ENCODE measurements at places on chromosomes 16 and 17.

DNA sequence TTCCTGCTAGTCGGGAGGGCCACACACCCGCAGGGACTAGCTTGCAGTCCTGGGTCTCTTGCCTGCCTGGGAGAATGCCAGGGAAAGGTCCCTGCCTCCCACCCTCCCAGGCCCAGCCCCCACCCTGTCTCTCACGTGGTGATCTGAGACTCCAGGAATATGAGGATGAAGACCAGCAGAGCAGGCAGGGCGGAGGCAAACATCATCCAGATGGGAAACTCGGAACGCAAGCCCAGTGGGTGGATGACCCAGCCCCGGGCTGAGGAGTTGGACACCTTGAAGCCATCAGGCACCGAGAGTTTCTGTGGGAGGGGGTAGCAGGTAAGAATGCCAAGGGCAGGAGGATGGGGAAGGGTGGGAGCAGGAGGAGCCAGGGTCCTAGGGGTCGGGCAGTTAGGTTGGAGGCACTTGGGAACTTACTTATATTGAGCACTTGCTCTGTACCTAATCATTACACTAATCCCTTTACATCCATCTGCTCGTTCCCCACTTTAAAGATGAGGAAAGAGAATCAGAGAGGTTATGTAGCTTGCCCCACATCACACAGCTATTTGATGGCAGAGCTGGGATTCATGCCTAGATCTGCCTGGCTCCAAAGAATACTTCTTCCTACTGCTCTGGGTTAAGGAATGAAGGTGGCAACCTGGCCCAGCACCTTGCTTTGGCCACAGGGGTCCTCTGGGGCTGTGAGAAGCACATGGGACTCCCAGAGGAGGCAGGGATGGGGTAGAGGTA, 13.4 kb downstream of the SLC4A1 start:
- DNase-seq = no peak

DNA sequence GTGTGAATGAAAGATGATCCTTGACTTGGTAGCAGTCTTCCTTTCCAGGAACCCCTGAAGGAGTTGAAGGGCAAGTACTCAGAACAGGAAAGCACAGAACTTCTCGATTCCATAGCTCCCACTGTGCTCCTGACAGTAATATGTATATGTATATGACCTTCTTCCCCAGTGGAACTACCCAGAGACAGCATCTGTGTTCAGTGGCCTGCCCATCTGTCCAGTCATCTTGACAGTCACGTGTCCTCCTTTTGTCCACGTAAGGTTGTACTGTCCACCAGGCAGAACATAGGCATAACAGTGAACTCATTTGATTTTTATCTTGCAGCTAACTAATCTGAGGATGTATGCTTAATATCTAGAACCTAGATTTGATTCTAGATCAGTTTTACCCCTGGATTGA, 37.8 kb upstream of the RASL10B start:
- no peak for DNase-seq

GRCh38 chr16:88202207-88202745, 180.5 kb upstream of the ZNF469 start:
- no peak for DNase-seq

- DNase-seq = no peak
Measured at GRCh38 chr16:83925095-83925905, 26.4 kb downstream of the MLYCD start.

DNA sequence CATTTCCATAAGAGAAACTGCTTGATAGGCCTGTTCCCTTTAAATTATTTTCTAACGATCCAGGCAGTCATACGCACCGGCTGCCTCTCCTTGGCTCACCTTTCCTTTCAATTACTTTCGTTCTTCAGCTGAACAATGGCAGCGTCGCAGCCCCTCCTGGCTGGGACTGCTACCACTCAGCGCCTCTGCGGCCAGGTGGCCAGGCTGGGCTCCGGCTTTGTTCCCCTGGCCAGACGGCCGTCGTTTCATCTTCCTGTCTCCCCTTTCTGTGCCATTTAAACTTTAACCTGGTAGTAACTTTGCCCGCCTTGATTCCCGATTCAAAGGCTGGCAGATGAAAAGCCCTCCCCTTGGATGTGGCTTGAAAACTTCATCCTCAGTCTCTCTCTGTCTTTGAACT, 79.0 kb downstream of the C16orf78 start:
- no peak for DNase-seq

GRCh38 chr17:80395402-80396151, 19.4 kb upstream of the ENDOV start:
- no peak for DNase-seq

DNA sequence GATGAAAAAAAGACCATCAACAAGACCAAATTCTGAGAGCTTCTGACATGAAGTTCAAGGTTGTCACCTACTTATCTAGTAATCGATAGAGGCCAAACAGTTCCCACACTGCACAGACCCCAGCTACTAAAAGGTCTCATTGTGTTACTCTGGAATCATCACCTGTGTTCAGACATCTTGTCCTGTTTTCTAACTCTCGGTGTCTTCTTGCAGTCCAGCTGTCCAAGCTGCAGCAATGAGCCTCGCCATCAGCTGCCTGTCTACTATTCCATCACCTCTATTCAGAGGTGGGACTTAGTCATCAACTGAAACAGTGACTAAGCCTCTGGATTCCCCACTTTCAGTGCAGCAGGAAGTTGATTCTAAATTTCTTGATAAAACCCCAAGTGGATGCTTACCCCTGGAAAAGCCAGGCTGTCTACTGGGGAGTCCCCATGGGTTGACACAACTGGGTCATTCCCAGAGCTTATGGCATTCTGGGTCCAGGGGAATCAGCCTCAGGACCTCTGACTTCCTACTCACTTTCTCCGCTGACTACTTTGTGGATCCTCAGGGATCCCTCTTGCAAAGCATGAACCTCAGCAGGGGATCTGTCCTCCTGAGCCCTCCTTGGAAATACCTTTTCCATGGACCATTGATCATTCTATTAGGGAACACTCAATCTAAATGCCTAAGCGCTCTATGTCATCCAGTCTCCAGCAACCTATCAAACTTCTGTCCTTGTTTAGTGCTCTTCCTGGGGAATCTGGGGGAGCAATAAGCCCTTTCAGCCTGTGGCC, 46.5 kb downstream of the HNF1B start:
- DNase-seq = peak; percentile 16

GRCh38 chr16:58128181-58128631, 975 bp downstream of the CFAP20 start:
- DNase-seq = no peak

DNA sequence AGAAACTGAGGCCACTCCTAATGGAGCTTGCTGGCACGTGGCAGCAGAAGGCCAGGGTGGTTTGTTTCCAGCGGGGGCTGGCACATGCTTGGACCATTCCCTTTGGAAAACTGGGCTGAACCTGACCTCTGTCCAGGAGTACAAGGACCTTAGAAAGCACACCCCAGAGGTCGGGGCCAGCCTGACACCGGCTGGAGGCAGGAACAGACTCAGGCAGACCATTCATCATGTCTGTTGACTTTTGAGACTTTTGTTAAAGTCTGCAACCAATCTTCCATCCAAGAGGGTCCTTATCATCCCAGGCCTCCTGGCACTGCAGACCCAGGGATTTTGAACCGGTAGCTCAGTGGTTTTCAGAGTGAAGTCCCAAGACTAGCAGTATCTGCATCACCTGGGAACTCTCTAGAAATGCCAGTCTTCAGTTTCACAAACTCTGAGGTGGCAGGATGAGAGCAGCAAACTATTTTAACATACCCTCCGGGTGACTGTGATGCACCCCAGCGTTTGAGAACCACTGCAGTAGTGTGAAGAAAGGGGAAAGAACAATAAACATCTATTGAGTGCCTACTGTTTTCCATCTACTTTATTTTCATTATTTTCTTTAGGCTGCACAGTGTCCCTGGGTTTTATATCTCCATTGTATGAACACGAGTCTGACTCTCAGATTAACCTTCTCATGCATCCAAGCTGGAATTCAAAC, 145.3 kb upstream of the PLCG2 start:
- no peak for DNase-seq

DNA sequence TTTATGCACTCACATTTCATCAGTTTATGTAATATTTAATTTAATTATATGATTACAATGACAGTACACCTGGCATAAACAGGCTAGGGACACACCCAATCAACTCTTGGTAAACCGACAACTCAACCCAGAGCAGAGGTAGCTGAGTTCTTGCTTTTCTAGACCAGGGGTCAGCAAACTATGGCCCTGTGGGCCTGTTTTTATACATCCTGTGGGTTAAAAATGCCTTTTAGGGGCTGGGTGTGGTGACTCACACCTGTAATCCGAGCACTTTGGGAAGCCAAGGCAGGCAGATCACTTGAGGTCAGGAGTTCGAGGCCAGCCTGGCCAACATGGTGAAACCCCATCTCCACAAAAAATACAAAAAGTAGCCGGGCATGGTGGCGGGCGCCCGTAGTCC, 99.2 kb upstream of the TMEM97 start:
- DNase-seq = no peak

DNA sequence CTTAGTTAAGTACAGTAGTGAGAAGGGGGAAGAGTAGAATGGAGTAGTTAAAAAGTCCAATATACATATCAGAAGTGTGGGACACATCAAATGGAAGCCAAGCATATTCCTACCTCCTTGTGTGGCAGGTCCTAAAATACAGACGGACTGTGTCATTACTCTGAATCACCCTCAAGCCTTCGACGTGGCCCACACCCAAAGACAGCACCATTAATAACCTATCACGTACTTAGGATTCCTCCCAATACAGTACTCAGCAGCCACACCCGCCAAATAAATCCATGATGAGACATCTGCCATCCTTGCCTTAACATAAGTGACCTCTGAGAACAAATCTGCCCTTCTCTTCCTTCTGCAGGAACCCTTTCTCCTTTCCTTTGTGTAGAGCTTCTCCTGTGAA, 38.9 kb downstream of the UBE2G1 start:
- peak; percentile 48 for DNase-seq

- DNase-seq = no peak
Measured at GRCh38 chr16:89890200-89890599, 16.8 kb downstream of the TCF25 start.

DNA sequence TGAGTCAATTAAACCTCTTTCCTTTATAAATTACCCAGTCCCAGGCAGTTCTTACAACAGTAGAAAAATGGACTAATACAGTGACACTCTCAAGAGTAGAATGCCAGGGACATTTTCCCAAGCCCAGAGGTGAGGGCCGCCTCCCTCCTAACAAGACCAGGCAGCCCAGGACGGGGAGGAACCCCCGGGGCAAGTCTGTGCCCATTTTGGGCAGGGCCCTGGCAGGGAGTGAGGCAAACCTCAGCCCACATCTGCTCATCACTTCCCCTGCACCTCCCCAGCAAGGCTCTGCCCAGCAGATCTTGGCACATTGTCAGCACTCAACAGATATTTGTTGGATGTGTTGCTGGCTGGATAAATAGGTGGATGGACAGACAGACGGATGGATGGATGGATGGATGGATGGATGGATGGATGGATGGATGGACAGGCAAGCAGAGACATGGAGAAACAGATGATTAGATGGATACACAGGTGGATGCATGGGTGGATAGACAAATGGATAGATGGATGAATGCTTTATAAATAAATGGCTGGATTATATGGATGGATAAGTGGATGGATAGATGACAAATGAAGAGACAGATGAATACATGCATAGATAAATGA, 271.3 kb downstream of the PARN start:
- DNase-seq = no peak

DNA sequence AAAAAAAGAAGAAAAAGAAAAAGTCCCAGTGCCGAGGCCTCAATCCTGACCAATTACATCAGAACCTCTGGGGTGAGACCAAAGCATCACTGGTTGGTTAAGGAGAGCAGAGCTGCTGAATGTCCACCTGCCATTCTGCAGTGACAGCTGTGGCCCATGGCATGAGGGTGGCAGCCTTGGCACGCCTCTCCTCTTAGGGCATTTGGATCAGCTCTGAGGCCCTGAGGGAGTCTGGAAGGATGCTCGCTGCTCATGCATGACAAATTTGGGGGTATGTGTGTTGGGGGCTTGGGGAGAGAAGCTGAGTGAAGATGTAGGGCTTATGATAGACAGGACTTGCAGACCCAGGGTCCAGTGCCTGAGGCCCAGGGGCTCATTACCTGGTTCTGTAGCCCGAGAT, 26.3 kb downstream of the MYLK3 start:
- no peak for DNase-seq

DNA sequence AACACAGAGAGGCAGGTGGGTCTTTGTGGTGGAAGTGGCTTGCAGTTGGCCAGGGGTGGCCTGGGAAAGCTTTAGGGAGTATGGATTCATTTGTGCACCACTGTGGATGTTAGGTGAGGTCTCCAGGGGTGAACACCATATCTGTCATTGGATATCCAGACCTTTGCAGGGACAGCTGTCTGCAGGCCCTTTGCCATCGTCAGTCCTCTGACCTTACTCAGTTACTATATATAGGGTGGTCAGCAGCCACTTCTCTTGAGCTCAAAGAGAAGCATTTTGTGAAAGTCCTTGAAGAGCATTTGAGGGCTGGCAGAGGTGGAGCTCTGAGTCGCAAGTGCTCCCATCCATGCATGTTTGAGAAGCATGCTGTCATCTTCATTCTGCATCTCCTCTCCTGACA, 40.4 kb downstream of the TMEM11 start:
- DNase-seq = no peak

GRCh38 chr17:40203131-40203530, 16.0 kb upstream of the WIPF2 start:
- DNase-seq = no peak

DNA sequence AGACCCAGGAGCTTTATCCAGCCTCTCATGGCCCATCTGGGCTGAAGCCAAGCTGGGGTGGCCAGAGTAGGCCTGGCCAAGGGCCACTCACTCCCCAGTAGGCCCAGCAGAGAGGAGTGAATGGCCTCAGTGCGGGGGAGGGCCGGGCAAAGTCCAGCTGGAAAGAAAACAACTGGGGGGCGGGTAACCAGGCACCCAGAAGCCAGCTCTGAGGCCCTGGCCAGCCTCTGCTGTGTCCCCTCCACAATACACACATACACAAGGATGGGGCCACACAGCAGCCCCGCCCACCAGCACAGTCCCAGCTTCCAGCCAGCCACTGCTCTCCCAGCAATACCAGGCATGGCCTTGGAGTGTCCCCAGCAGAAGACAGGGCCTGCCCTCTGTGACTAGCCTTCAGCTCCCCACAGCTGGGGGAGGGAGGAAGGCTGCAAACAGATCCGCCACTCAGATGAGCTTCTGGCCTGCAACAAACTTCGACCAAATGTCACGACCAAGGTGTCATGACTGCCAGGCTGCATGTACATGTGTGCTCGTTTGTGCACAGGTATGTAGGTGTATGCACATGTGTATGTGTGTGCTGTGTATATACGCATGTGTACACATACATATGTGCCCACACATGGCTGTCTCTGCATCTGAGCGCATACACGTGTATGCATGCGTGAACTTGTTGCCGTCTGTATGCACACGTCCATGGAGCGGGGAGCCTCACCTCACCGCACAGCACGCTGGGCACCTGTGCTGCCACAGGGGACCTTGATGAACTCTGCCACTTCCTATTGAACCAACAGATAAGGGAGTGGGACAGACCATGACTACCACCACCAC, 5.0 kb downstream of the CARHSP1 start:
- DNase-seq = no peak

- peak; percentile 93 for DNase-seq
Measured at GRCh38 chr17:3888343-3889171, 4.3 kb downstream of the CAMKK1 start.

- DNase-seq = no peak
Measured at GRCh38 chr17:57890857-57891232, 41.0 kb upstream of the MRPS23 start.
